ENCODE measurements at places on chromosomes 1 and 21. TPM values are rescaled to one million over a fixed set of nuclear protein-coding genes. Genes with fewer than 3 reads are reported as not detected.

Gene OR10Z1
- not detected for total RNA-seq

Gene RGS8
- under 0.01 TPM for total RNA-seq

Gene CR1
- total RNA-seq = under 0.01 TPM

Gene SLC1A7
- total RNA-seq = 1.2 TPM

Gene ZNHIT6
- 9.9 TPM for total RNA-seq

Measured in smooth muscle cell of trachea (primary cell).